ENCODE measurements at places on chromosomes 11 and 22. TPM values are rescaled to one million over a fixed set of nuclear protein-coding genes. Genes with fewer than 3 reads are reported as not detected.

Gene MRGPRF
- not detected for total RNA-seq

Gene CASP4
- total RNA-seq: 51.8 TPM

Gene SELENOM
- total RNA-seq: 6.4 TPM

Gene APOBEC3B
- 3.4 TPM for total RNA-seq

Gene DENND6B
- total RNA-seq: 4.2 TPM

Gene CARS1
- total RNA-seq: 101 TPM

DNA sequence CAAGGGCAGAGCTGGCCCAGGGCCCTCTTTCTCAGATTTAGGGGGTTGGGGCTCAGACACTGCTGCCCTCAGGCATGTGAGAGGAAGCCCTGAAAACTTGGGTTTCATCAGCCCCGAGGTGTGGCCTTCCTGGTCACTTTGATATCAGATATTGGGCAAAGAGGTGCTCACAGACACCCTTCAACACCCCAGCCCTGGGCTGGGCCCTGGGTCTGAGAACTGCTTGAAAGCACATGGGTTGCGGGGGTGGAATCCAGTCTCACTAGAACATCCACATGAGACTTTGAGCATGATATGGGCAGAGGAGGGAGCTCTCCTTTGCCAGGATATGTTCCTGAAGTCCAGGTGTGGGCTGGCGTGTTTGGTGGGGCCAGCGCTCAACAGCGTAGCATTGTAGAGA is 10.4 kb downstream of the DGAT2 start:
- peaks cover 8% of the 10 kb centered on the region for H3K4me1 ChIP-seq
- no peak for DNase-seq
- H3K27me3 ChIP-seq: no peaks in the 10 kb centered on the region
- H3K27ac ChIP-seq: no peak overlapping the region
- no peaks in the 10 kb centered on the region for H3K36me3 ChIP-seq

- H3K4me3 ChIP-seq: no peak overlapping the region
- H3K27ac ChIP-seq: no peak overlapping the region
- no peaks in the 10 kb centered on the region for H3K4me1 ChIP-seq
- H3K27me3 ChIP-seq: peaks cover 4% of the 10 kb centered on the region
Measured at GRCh38 chr11:125356797-125357196, 139.3 kb downstream of the FEZ1 start.

DNA sequence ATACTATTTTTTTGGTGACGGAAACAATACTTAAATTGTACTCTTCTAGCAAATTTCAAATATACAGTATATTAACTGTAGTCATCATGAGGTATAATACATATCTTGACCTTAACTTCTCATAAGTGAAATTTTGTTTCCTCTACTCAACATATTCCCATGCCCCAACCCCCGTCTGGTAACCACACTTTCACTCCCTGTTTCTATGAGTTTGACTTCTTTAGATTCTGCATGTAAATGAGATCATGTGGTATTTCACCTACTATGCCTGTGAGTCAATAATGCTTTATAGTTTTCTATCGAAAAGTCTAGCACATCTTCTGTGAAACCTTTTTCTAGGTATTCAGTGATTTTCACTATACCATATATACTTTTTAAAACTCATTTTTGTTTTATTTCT is 663.2 kb downstream of the CNTN5 start:
- no peak overlapping the region for H3K27ac ChIP-seq
- H3K4me3 ChIP-seq: no peak overlapping the region
- DNase-seq: no peak
- H3K4me1 ChIP-seq: no peaks in the 10 kb centered on the region

- H3K4me3 ChIP-seq: no peak overlapping the region
- no peaks in the 10 kb centered on the region for H3K4me1 ChIP-seq
- peaks cover 32% of the 10 kb centered on the region for H3K27me3 ChIP-seq
- H3K27ac ChIP-seq: no peak overlapping the region
Measured at GRCh38 chr22:23044570-23044969, 25.7 kb upstream of the GNAZ start.

DNA sequence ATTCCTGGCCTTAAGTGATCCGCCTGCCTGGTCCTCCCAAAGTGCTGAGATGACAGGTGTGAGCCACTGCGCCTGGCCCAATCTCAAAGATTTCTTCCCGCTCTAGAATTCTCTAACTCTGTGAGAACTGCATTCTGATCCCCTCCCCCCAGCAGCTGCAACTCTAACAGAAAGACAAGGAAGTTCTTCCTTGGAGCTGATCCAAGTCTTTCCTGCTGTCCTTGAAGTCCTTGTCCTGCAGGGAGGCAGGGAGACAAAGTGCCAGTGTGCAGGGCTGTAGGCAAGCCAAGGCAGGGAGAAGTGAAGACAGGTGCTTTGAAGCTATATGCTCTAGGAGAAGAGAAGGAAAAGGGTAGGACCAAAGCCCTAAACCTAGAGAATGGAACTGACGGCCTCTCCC is 9.5 kb upstream of the GGA1 start:
- no peaks in the 10 kb centered on the region for H3K36me3 ChIP-seq
- no peaks in the 10 kb centered on the region for H3K27me3 ChIP-seq
- no peak overlapping the region for H3K4me3 ChIP-seq
- H3K27ac ChIP-seq: no peak overlapping the region
- peaks cover 13% of the 10 kb centered on the region for H3K4me1 ChIP-seq
- DNase-seq: no peak

- H3K4me3 ChIP-seq: no peak overlapping the region
- H3K27me3 ChIP-seq: peaks cover 11% of the 10 kb centered on the region
- H3K36me3 ChIP-seq: no peaks in the 10 kb centered on the region
- H3K4me1 ChIP-seq: no peaks in the 10 kb centered on the region
Measured at GRCh38 chr11:127843483-127844396, 743.6 kb downstream of the ETS1 start.

- H3K4me1 ChIP-seq: no peaks in the 10 kb centered on the region
- DNase-seq: no peak
- no peaks in the 10 kb centered on the region for H3K36me3 ChIP-seq
- H3K4me3 ChIP-seq: no peak overlapping the region
- H3K27me3 ChIP-seq: peaks cover 59% of the 10 kb centered on the region
Measured at GRCh38 chr11:61569018-61569417, 11.9 kb downstream of the SYT7 start.

GRCh38 chr11:27701355-27702105 is 1.3 kb upstream of the BDNF start:
- peaks cover 25% of the 10 kb centered on the region for H3K4me1 ChIP-seq
- H3K27ac ChIP-seq: no peak overlapping the region
- no peaks in the 10 kb centered on the region for H3K36me3 ChIP-seq
- peak overlapping the region; percentile 78 for H3K4me3 ChIP-seq

DNA sequence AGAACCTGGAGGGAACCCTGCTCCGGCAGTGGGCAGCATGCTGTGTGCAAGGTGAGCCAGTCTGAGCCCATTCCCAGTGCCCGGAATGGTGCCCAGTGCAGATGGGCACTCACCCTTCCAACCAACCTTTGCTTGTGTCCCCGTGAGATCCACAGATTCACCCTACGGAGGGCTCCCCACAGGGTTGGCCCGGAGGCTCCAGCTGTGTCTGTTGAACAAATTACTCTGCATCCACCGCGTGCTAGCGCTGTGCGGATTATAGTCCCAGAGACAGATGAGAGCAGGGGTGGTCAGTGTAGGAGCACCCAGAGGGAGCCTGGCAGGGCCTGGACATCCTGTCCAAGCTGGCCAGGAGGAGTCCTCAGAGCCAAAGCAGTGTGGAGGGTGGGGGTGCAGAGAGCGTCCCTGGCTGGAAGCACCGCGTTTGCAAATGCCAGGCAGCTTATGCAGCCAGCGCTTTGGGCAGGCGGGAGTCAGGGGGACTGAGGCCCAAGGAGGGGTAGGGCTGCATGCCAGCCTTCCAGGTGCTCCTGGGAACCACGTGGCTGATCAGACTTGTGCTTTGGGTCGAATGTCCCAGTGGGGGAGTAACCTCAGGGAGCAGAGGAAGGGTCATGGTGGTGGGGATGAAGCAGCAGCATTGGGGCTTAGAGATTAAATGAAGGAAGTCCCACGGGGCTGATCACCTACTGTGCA is 80.5 kb downstream of the KCNQ1 start:
- H3K4me1 ChIP-seq: peaks cover 21% of the 10 kb centered on the region
- no peaks in the 10 kb centered on the region for H3K27me3 ChIP-seq
- no peak overlapping the region for H3K4me3 ChIP-seq
- H3K27ac ChIP-seq: no peak overlapping the region
- DNase-seq: no peak

- H3K36me3 ChIP-seq: no peaks in the 10 kb centered on the region
- H3K4me1 ChIP-seq: no peaks in the 10 kb centered on the region
- no peak overlapping the region for H3K4me3 ChIP-seq
- no peak overlapping the region for H3K27ac ChIP-seq
Measured at GRCh38 chr11:7202412-7202811, 49.3 kb upstream of the SYT9 start.

GRCh38 chr22:20567993-20568417 is 60.6 kb downstream of the MED15 start:
- H3K27me3 ChIP-seq: no peaks in the 10 kb centered on the region
- H3K27ac ChIP-seq: peak overlapping the region; percentile 76

Measured in activated naive CD8-positive, alpha-beta T cell treated with anti-CD3 and anti-CD28 coated beads for 36 hours (primary cell).